HL-60 (cell line): ENCODE measurements at places on chromosomes 12 and 14.

DNA sequence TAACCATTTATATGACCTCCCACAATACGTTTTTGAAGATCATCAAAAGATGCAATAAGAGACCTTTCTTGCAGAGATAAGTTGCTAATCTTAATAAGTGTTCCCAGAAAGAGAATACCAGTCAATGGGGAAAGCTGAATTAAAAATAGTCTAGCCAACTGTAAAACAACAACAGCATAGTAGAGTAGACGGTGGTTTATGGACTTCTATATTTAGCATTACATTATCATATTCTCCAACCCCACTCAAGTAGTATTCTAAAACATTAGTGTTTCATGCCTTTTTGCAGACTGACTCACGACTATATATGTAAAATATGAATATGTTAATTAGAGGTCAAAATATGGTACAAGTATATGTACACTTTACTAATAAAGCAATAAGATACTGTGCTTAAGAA is 218.9 kb downstream of the MED13L start:
- DNase-seq, result no peak

DNA sequence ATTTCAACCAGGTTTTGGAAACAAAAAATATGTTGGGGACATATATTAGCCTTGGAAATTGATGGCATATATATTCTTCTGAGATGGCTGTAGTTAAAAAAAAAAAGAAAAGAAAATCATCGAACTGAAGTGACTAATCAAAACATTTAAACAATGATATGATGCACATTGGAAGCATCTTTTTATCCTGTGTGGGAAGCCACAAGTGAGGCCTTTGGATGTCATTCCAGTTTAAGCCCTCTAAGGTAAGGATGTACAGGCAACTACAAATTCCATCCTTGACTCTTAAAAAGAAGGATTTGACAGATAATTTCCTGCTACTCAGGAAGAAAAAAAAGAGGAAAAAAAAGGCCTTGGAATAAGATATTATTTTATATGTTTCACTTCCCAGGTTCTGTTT is 9.6 kb upstream of the PTPRB start:
- DNase-seq, result no peak

- DNase-seq, result no peak
These were observed 94.5 kb downstream of the MYRFL start for GRCh38 chr12:69919495-69919894.

DNA sequence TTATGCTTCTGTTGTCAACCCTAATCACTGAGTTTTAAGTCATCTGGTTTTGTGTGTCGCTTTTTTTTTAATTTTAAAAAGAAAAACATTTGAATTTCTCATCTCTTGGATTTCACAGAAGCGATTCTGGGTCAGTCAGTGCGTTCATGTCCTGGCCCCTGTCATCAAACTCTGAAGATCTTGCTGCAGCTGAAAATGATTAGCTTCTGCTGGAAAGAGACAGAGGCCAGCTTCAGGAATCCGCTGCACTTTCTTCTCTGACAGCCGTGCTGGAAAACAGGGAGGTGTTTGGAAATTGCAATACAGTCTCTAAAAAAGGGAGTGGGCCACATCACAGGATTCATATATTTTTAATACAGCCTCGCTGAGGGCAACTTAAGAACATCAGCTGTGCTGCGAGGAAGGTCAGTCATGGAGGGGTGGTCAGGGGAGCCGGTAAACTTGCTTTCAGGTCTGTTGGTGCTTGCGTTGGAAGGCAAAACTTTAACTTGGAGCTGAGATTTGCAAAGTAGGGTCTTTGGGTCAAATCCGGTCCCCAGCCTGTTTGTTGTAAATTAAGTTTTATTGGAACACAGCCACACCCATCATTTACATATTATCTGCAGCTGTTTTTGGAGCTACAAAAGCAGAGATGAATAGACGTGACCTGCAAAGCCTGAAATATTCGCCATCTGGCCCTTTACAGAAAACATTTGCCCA is 190.8 kb downstream of the AACS start:
- DNase-seq, result no peak

GRCh38 chr14:22630486-22630885 is 13.7 kb downstream of the OR6J1 start:
- DNase-seq, result no peak

DNA sequence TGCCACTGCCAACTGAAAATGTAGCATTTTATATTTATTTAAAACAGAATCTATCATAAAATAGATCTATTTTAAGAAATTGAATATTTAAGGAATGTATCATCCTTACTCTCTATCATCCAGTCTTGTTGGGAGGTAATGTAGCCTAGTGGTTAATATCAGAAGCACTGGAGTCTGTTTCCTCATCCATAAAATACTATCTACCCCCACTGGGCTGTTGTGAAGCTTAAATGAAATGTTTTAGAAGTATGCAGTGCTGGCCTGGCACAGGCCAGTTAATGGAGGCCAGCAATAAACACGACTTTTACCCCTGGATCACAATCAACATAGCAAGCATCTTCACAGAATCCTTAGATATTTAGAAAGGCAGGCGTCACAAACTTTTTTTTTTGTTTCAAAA is 188.0 kb downstream of the CAND1 start:
- DNase-seq, result no peak

DNA sequence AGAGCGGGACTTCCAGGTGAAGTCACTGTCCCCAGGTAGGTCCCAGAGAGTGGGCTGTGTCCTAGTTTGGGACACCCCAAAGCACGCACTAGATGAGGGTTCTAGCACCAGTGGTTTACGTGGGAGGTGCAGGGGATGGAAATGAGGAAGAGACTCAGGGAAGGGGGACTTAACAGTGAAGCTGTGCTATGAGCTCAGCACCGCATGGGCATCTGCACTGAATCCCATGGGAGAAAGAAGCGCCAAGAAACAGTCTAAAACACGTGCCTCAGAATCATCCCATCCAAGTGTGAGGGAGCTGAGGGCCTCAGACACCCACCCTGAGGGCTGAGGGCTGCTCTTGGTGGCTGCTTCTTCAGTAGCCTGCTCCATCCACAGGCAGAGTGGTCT is 71.5 kb upstream of the ZFP36L1 start:
- DNase-seq, result no peak

DNA sequence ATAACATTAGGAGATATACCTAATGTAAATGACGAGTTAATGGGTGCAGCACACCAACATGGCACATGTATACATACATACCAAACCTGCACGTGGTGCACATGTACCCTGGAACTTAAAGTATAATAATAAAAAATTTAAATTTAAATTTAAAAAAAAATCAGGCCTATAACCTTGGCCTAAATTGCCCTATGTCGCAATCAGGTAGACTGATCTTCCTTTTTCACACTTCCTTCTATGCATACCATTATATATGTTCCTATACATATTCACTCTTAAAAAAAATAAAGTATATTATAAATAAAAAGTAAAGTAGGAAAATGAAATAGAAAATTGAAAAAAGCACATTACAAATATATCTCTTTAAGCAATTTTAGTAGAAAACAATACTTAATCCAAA is 117.7 kb upstream of the GARIN2 start:
- DNase-seq, result no peak

DNA sequence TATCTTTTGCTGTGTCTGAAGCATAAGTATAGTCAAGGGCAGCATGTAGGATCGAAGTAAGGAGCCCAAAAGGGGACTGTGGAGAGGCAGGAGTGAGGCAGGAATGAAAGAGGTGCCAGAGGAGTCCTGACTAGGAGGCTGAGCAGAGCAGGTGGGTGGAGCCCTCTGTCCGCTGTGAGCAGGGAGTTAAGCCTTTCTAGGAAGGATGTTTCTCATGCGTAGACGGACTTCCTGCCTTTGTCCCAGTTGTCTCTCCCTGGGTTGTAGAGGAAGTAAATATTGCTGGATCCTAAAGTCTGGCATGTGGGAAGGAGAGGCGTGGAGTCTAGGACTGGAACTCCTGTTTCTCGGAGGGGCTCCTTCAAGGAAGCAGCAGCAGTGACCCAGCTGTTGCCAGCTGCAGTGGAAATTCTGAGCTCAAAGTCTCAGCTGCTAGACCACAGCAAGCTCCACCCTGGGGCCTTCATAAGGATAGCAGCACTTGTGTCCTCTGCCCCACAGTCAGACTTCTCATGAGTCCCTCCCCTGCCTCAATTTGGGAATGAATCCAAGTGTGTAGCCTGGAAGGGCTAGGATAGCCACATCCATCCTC is 44.0 kb downstream of the RBMS2 start:
- DNase-seq, result peak; percentile 51

- peak; percentile 58 for DNase-seq
These were observed 6.4 kb downstream of the SLC48A1 start for GRCh38 chr12:47779301-47779942.
